ENCODE measurements at places on chromosomes 2 and 18.

DNA sequence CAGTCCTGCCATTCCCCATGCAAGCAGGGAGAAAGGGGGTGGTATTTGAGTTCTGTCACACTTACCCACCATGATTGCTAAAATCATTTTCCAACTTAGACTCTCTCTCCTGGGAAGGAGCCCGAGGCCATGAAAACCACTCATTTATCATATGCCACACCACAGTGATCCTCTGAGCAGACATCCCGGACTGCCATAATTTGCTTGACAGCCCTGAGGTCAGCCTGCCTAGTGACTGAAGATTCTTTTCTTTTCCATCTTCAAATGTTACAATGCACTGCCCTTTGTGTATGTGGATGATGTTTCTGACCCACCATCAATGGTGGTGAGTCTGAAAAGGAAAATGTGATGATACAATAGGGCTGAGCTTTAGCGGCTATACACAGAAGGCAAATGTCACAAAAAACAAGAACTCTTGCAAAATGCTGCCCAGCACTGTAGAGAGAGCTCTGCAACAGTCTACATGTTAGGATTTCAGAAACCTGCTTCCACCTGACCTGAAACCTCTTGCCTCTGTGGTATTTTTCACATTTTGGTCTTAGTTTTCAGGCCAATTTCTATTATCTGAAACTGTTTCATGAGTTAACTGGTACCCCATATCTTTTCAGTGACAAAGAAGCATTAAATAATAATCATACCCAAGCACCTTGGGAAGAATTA lies 272.8 kb downstream of the ZNF385B start:
- DNase-seq, result no peak

DNA sequence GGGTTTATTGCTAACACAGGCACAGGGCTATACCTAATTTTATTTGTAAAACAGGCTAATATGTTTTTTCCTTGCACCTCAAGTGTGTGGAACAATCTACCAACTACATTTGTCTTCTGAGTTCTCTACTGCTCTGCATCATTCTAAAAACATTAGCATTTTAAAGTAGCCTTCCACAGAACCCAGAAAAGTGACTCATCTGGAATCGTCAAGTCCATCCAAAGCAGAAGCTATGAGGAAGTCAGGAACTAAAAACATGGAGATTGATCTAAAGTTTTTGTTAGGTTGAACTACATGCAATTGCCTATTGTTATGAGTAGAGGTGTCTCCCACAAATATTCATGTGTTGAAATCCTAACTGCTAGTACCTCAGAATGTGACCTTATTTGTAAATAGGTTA lies 70.9 kb downstream of the SUCLG1 start:
- peak; percentile 10 for DNase-seq

GRCh38 chr2:178111743-178112142 lies 494 bp upstream of the RBM45 start:
- no peak for DNase-seq

GRCh38 chr2:117794668-117795067 lies 19.8 kb upstream of the DDX18 start:
- peak; percentile 40 for DNase-seq

DNA sequence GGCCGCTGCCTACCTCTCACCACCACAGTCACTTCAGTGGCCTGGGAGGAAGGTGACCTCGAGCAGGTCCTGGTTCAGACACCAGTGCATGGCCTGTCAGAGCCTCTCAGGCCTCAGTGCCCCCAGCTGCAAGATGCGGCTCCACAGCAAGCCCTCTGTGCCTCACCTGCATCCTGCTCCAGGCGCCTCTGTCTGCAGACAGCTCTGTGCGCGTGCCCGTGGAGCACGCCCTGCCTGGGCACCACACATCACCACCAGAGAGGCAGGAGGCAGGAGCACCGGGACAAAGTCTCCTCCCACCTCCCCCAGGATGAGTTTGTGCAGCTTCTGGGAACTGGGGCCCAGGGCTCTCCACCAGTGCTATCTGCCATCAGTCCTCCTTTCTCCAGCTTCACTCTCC lies 98.7 kb downstream of the TFCP2L1 start:
- DNase-seq, result no peak

- no peak for DNase-seq
These were observed 98.8 kb upstream of the KLHL29 start for GRCh38 chr2:23286031-23286757.

DNA sequence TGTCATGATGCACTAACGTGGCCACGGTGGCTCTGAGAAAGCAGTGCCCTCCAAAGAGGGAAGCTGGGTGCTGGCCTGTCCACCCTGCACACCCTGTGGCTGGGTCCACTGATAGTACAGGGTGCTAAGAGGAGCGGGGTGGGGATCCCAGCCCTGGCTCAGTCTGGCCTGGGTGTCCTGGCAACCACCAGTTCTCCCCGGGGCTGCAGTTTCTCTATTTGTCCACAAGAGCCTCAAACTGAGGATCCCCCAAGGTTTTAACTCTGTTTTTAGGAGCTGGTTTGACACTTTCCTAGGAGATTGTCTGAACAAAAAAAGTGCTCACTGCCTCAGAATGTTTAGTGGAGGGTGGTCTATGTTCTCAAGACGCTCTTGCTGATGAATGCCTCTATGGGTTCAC lies 29.0 kb downstream of the EDAR start:
- no peak for DNase-seq

GRCh38 chr2:169348321-169349024 lies 13.9 kb downstream of the LRP2 start:
- DNase-seq, result no peak

DNA sequence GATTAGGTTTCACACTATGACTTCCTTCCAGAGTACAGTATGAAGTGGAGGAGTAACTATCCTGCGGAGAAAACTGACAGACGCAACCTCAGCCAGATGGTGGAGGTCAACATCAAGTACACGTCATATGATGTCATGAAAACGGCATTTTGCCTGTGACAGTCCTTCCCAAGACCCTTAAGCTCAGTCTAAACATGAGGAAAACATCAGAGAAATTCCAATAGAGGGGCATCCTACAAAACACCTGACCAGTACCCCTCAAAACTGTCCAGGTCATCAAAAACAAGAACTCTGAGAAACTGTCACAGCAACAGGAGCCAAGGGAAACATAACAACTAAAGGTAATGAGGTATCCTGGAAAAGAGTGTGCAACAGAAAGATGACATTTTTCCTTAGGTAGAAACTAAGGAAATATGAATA lies 1.7 kb downstream of the RNU4ATAC start:
- DNase-seq, result peak; percentile 28

DNA sequence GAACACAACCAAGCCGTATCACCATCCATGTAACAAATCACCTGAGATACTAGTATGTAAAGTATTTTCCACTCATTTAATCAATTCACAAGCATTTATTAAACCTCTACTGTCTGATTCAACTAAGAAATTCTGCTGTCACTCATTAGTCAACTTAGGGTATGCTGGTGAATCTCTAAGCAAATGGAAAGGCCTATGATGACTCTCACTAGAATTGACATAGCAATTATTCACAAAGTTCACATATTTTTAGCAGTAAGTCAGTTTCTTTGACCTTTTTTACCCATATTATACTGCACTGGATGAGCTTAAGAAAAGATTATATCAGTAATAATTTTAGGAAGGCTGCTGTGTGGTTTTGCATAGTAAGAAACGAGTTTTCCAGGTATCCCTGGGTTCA lies 130.1 kb downstream of the SLC8A1 start:
- no peak for DNase-seq
